Myocyte (in vitro differentiated cells): ENCODE measurements at places on chromosomes 12 and 14.

- no peak for DNase-seq
Measured at GRCh38 chr14:23139874-23140273, 20.8 kb upstream of the CEBPE start.

- peak; percentile 82 for DNase-seq
Measured at GRCh38 chr14:94136575-94137331, 7.3 kb upstream of the IFI27L2 start.

GRCh38 chr12:127685931-127686330, 581.0 kb upstream of the TMEM132C start:
- DNase-seq = no peak

GRCh38 chr12:53097564-53098353, at the start of gene IGFBP6:
Gene IGFBP6, plus strand, starts transcription at chr12:53097667. Its CDS starts 51 bp downstream, at chr12:53097718.
- peak; percentile 50 for DNase-seq

DNA sequence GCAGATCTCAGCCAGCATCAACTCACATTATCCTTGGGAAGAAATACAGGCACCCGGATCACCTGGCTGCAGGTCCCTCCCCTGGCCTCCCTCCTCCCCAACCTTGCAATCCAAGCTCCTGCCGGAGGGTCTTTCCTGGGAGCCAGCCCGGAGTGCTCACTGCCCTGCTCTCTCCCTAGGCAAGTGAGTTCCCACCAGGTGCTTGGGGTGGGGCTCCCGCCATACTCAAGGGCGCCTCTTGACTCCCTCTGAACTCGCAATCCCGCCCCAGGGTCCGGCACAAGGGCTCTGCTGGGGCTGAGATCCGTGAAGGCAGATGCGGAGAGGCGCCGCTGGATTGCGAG, 1.2 kb upstream of the CEP170B start:
- DNase-seq = no peak

- DNase-seq = no peak
Measured at GRCh38 chr12:70332236-70332635, 33.9 kb upstream of the KCNMB4 start.

- DNase-seq = no peak
Measured at GRCh38 chr14:80049055-80049454, 162.2 kb downstream of the DIO2 start.

- DNase-seq = no peak
Measured at GRCh38 chr12:131048611-131048990, 94.9 kb downstream of the ADGRD1 start.

DNA sequence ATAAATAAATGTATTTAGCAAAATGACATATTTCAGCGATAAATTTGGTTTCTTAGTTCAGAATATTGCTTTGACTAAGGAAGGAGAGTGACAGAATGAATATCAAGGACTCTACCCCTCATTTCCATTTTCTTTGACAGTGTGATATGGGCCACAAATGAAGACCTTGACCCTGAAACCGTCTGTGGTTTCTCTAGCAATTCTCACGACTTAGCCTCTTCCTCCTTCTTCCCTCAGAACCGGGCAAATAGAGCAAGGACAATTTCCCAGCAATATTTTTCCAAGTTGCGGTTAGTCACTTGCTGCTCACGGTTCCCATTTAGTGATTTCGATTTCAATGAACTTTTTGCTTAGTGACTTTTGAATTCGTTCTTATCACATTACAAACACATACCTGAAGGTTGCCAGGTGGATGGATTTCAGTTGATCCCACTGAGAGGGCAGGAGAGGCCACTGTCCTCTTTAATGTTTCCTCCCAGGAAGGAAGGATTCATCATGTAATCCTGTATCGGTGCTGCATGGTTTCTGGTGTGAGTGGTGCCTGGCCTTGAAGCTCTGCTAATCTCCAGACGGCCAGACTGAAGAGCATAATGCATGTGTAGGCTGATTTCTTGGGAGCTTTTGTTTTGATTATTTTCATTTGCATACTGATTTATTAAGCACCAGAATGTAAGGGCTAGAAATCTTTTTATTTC, 77.6 kb downstream of the CHST11 start:
- no peak for DNase-seq

GRCh38 chr12:39587225-39587624, 32.4 kb downstream of the ABCD2 start:
- no peak for DNase-seq

GRCh38 chr12:105823810-105824209, 314.9 kb downstream of the NUAK1 start:
- DNase-seq = no peak

DNA sequence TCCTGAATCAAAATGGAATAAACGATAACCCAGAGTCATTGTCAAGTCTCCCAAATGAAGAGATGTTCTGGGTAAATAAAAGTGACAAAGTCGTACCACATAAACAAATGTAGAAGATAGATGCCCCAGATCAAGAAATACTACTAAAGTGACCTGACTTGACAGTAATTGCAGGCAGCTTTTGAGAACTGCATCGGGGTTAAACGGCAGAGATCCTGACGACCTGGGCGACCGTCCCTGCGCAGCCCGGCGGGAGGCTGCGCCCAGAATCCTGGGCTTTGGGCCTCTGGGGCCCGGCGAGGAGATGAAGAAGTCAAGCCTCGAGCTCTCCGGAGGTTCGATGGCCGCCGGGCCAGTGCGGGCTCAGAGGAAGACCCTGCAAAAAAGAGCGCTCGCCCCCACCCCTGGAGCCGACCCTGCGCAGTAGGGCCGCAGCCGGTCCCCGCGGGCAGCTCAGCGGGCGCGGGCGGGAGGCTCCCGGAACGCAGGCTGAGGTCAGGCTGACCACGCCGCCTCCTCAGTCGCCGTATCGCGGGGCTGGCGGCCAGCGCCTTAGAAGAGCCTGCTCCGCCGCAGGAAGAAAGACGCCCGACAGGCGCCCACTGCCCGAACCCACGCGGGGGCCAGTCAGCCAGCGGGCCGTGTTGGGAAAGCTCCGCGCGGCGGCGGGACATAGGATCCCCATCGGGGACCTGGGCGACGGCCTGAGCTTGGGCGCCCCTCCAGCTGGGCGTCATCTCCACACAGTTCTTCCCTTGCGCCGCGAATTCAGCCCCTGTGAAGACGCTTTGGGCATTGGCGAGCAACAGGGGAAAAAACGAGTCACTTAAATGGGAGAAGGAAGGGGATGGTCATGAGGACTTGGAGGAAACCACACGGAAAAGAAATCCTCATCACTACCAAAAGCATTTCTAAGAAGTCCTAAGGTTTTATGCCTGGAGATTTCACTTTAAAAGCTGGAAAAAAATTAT, 16.0 kb downstream of the NKX2-1 start:
- DNase-seq = no peak

DNA sequence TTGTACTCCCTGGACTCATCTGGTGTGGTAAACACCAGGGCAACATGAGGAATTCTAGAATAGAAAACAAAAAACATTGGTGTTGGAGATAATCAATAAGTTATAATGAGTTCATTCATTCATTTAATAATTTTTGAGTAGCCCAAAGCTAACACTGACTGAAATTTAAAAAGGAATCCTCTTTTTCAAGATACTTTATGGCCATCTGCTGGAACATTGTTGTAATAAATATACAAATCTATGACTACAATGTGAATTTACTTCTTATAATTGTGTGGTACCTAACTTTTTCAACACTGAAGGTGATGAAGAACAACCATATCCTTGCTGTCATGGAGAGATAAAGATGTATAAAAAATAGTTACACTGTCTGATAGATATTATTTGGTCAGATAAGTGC, 687.3 kb upstream of the MIS18BP1 start:
- DNase-seq = no peak
